IPS DF 19.7 (cell line): ENCODE measurements at places on chromosomes 7 and 10.
A peak's percentile ranks its signal among the peaks of the same experiment; 100 is the strongest.

DNA sequence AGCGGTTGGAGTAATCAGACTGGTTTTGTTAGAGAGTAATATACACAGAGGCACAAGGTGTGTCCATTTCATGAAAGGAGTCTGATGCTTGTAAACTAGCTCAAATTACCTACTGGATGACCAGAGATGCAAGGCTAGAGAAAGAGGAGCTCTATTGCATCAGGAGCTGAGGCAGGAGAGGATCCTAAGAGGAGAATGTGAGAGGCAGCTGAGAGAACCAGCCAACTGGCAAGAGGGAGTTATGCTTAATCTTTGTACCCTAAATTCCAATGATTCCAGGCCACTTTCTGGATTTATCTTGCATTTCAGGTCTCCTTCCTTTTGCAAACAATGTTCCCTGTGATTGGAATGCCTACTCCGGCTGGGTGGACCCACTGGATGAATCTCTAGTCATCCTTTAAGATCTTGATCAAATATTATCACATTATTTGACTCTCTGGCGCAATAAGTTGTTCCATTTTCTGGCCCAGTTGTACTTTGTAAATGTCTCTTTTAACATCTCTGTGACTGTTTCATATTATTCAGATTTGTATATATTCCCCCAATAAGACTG is 57.5 kb upstream of the PTPN12 start:
- no peak for DNase-seq

- no peak for DNase-seq
Observed at GRCh38 chr7:76016191-76016947, 22.0 kb upstream of the TMEM120A start.

DNA sequence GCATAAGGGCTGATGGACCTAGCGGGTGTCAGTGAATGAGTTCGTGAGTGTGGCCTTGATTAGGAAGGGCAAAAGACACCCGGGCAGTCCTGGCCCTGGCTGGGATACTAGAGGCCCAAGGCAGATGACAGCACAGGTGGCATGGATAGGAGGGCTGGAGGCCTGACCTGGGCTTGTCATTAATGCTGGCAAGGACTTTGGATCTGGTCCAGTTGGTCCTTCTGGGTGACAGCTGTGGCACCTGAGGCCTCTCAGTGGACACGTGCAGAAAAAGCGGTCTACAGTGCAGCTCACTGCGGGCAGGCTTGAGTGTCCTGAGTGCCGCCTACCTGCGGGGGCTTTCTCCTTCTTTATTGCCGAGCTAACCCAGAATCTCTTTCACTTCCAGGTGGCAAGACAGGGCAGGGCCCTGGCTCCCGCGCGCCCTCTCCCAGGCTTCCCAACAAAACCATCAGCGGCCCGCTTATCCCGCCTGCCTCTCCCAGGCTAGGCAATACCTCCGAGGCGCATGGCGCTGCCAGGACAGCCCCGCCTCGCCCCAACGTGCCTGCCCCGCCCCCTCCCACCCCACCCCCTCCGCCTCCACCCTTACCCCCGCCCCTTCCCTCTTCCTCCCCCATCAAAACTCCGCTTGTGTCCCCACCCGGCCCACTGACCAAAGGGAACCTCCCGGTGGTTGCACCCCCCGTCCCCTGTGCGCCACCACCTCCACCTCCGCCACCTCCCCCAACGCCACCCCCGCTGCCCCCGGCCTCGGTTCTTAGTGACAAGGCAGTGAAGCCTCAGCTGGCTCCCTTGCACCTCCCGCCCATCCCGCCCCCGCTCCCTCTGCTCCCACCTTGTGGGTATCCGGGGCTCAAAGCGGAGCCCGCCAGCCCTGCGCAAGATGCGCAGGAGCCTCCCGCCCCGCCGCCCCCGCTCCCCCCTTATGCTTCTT is 77.4 kb downstream of the WIPF3 start:
- peak; percentile 25 for DNase-seq

- DNase-seq = no peak
Observed at GRCh38 chr10:27446091-27446918, 57.8 kb upstream of the RAB18 start.

- no peak for DNase-seq
Observed at GRCh38 chr7:79064187-79064823, 389.2 kb downstream of the MAGI2 start.

GRCh38 chr10:31773749-31774298 is 154.8 kb downstream of the ARHGAP12 start:
- DNase-seq = no peak

DNA sequence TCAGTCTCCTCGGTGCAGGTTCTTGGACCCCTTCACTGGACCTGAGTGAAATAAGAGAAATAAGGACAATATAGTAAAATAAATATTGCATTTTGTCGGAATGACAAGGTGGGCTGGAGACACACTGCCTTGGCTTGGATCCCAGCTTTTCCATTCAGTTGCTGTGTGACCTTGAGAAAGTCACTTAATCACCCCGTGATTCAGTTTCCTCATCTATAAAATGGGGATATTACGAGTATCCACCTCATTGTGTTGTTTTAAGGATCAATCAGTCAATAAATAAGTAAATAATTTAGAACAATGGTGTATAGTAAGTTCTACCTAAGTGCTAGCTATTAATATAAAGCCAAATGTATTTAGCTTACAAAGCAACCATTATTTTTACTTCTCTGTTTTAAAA is 29.1 kb downstream of the HK1 start:
- no peak for DNase-seq

DNA sequence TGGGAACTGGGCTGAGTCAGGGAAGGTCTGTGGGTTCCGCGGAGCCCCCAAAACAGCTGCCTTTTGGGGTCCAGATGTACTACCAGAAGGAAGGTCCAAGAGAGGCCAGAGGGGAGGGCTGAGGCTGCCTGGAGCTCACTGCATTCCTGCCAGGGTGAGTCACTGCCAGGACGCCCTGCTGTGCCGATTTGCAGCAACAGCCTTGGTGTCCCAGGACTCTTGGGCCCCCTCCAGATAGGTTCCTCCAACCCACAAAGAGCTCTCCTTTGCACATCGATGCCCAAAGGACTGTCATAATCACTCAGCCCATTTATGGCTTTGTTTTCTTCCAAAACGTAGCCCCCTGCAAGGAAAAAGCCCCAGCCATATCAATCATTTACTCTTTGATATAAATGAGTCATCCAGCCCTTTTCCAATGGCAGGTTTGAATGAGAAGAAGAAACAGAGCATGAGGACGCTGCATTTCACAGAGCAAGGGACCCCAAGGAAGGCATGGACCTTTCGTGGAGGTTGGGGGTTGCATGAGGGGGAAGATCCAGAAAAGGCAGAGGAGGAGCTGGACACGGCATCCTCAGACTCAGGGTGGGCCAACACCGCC is 32.2 kb upstream of the COL13A1 start:
- peak; percentile 54 for DNase-seq

- no peak for DNase-seq
Observed at GRCh38 chr10:47331954-47332353, 9.7 kb downstream of the GDF2 start.

DNA sequence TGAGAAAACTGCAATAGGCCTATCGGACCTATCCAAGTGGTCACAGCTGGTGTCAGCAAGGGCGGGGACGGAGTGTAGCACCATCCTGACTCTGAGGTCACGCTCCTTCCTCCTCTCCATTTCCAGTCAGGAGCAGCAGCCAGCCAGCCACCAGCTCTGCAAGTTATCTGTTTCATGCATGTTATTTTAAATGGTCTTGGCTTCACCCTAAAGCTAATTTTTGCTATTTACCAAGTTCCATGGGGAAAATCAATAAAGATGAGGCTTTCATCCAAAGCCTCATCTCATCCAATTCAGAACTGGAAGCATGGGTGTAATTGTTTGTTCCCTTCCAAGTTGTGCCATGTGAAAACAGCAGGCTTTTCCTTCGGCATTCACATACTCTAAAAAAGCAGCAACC is 49.3 kb downstream of the ICA1 start:
- no peak for DNase-seq

- no peak for DNase-seq
Observed at GRCh38 chr10:80372675-80373074, 16.1 kb downstream of the DYDC2 start.

DNA sequence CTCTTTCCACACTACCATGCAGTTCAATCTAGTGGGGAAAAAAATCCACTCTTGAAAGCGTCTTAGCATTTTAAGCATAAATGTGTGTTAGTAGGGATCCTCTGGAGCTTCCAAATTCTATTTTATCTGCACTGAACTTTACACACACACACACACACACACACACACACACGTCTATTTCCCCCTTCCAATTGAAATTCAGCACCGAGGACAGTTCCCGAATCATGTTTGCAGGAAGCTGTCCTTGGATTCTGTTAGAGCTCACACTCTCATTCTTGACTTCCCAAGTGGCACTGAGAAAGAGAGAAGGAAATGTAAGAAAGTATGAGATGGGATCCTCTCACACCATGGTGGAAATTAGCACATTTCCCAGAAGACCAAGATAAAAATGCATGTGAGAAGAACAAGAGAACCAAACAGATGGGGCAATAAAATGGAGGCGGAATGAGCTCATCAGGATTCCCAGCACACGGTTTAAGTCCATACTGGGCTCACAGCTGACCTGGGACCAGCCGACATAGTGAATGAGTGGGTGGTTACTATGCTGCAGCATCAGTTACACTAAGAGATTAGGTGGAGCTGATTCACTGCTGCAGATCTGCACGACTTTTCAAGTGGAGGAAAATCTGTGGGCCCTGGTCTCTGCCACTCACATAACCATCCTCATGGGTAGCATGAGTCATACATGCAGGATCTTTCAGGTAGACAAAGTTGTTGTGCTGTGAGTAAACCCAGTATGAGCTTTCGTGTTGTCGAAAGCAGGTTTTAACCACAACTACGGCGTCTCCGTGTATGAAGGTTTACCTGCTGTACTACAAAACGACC is 3.3 kb upstream of the NPTX2 start:
- DNase-seq = no peak

- peak; percentile 30 for DNase-seq
Observed at GRCh38 chr10:79904671-79905321, 44.1 kb downstream of the SFTPD start.

GRCh38 chr7:12927635-12928434 is 240.4 kb downstream of the ARL4A start:
- DNase-seq = no peak

GRCh38 chr10:1186683-1186990 is 130.5 kb downstream of the WDR37 start:
- no peak for DNase-seq

DNA sequence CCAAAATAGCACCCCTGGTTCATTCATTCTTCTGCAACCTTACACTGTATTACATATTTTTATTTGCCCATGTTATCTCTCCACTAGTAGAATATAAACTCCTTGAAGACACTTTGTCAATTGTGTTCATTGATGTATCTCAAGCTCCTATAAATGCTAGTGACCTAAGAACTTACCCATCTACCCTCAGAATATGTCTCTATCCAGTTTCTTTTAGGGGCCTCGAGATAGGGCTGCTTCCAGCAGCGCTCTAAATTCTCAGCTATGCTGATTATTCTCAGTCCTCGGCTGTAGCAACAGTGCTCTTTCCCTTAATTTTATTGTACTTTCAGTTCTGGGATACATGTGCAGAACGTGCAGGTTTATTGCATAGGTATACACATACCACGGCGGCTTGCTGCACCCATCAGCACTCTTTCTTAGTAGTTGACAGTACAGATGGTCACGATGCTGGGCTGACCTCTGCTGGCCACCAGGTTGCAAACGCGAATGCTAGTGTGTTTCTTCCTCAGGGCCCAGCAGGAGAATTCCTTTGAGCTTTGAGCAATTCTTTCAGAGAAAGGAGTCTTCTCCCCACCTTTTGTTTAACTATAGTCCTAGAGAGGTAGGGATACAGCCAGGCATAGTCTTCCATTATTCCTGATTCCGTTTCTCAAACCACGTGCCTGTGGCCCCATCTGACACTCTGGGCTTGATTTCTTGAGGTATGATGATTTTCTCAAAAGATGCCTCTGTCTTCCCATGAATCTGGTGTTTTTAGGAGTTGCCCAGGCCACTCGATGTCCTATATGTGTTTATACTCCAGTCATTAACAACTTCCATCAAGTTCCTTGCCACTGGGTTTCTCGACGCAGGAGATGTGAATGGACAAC is 49.1 kb upstream of the CDC14C start:
- DNase-seq = peak; percentile 54
